ENCODE measurements at places on chromosomes 7 and 10. TPM values are rescaled to one million over a fixed set of nuclear protein-coding genes. Genes with fewer than 3 reads are reported as not detected.

The UTF1 gene
- total RNA-seq: not detected

The CNNM1 gene
- total RNA-seq: 0.22 TPM

The TCERG1L gene
- total RNA-seq: not detected

The TMEM176A gene
- 26.1 TPM for total RNA-seq

The OR6V1 gene
- total RNA-seq: not detected

The HDAC9 gene
- 87.5 TPM for total RNA-seq

The HABP2 gene
- total RNA-seq: not detected

The STK31 gene
- total RNA-seq: 0.35 TPM

The AKR1E2 gene
- 7.6 TPM for total RNA-seq
